ENCODE measurements at places on chromosomes 12 and 14. TPM values are rescaled to one million over a fixed set of nuclear protein-coding genes. Genes with fewer than 3 reads are reported as not detected.

Gene ESPL1
- 8.6 TPM for total RNA-seq

DNA sequence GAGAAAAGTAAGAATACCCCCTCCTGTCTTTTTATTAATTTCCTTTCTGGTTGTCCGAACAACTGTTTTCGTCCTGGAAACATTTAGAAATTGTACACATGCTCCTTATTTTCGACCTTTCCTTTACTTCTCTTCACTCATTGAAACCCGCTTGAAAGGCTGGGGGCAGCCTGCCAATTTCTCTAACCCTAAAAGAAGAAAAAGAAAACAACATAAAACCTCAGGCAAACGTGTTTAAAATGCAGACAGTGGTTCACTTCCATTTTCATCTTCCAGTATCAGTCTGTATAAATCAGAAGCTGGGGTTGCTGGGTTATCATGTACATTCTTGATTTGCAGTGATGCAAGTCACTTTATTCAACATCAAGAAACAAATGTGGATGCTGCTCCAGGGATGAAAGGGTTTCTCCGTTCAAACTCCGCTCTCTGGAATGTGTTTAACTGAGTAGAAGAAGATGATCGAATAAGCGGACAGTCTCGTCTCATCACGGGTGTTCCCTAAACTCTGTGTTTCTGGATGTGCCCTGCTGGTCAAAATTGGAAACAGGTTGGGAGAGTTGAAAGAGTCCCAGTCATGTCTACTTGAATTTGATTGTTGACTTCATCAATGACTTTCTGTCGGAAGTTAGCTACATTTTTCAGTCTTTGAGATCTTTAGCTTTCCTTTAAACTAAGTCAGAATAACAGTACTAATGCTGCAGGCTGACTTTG is 1042.2 kb downstream of the BCL11B start:
- peak; percentile 27 for DNase-seq
- H3K27ac ChIP-seq: no peak overlapping the region
- no peak overlapping the region for H3K4me3 ChIP-seq
- no peaks in the 10 kb centered on the region for H3K36me3 ChIP-seq

Gene SDR9C7
- total RNA-seq: not detected

Gene SCNN1A
- total RNA-seq: 3.2 TPM

GRCh38 chr12:110937104-110937641 is 16.8 kb upstream of the MYL2 start:
- H3K4me1 ChIP-seq: peaks cover 6% of the 10 kb centered on the region
- no peak overlapping the region for H3K27ac ChIP-seq
- DNase-seq: peak; percentile 84
- H3K36me3 ChIP-seq: no peaks in the 10 kb centered on the region

- H3K27me3 ChIP-seq: no peaks in the 10 kb centered on the region
- H3K4me1 ChIP-seq: peaks cover 15% of the 10 kb centered on the region
- peak overlapping the region; percentile 21 for H3K27ac ChIP-seq
- H3K36me3 ChIP-seq: peaks cover 38% of the 10 kb centered on the region
- DNase-seq: no peak
Measured at GRCh38 chr12:69570545-69571399, 14.5 kb upstream of the CCT2 start.

- H3K36me3 ChIP-seq: no peaks in the 10 kb centered on the region
- no peaks in the 10 kb centered on the region for H3K4me1 ChIP-seq
- no peak overlapping the region for H3K27ac ChIP-seq
- no peak for DNase-seq
- no peak overlapping the region for H3K4me3 ChIP-seq
- H3K27me3 ChIP-seq: peaks cover 2% of the 10 kb centered on the region
Measured at GRCh38 chr14:65299826-65300225, 112.7 kb upstream of the FUT8 start.

DNA sequence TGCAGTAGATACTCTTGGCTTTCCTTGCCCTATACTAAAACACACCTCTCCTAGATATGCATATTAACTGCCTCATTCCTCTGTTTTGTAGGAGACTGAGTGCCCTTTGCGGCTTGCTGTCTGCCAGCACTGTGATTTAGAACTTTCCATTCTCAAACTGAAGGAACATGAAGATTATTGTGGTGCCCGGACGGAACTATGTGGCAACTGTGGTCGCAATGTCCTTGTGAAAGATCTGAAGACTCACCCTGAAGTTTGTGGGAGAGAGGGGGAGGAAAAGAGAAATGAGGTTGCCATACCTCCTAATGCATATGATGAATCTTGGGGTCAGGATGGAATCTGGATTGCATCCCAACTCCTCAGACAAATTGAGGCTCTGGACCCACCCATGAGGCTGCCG is 15.4 kb downstream of the TRAFD1 start:
- H3K27ac ChIP-seq: no peak overlapping the region
- peak; percentile 23 for DNase-seq

Gene SLC6A12
- not detected for total RNA-seq

Gene DPF3
- total RNA-seq: 5.3 TPM

GRCh38 chr12:50039151-50039835 is 14.0 kb upstream of the RACGAP1 start:
- no peaks in the 10 kb centered on the region for H3K4me1 ChIP-seq
- no peak overlapping the region for H3K4me3 ChIP-seq
- no peaks in the 10 kb centered on the region for H3K36me3 ChIP-seq

DNA sequence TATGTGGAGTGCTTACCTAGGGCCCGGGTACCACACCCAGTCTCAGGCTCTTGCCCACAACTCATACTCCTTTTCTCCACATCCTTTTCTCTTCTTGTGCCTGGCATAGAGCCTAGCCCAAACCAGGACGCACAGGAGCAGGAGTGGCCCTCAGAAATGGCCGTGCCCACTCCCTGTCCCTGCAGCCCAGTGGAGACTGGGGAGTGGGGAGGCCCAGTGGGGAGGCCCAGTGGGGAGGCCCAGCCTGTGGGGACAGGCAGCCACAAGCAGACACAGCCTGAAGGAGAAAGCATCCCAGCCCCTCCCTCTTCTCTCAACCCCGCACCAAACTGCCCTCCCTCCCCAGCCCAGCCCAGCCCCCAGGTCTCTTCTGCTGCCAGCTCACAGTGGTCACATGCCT is 196.8 kb downstream of the KIF26A start:
- H3K27me3 ChIP-seq: no peaks in the 10 kb centered on the region
- no peak overlapping the region for H3K4me3 ChIP-seq
- no peaks in the 10 kb centered on the region for H3K4me1 ChIP-seq
- H3K27ac ChIP-seq: no peak overlapping the region
- DNase-seq: peak; percentile 77
- H3K36me3 ChIP-seq: no peaks in the 10 kb centered on the region

DNA sequence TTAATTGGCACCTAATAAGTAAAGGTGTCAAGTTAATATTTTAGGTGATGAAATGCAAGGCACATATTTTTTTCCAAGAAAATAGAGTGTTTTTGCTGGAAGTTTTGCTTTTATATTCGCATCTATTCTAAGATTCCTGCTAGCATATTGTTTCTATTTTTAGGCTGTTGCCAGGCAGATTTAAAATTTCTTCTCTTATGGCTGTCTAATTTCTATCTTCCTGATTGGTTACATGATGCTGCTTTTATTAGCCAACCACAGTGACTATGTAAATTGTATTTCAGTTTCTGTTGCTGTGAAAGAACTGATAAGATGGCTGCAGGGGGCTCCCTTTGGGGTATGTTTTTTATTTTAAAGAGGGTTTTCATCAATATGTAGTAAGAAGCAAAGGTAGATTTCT is 42.7 kb downstream of the ATF7IP start:
- DNase-seq: no peak
- H3K4me1 ChIP-seq: peaks cover 32% of the 10 kb centered on the region
- H3K36me3 ChIP-seq: peaks cover 3% of the 10 kb centered on the region
- no peaks in the 10 kb centered on the region for H3K27me3 ChIP-seq
- no peak overlapping the region for H3K4me3 ChIP-seq

Gene NYNRIN
- total RNA-seq: 40.2 TPM

Gene RTN1
- total RNA-seq: not detected

Gene MYRFL
- not detected for total RNA-seq

DNA sequence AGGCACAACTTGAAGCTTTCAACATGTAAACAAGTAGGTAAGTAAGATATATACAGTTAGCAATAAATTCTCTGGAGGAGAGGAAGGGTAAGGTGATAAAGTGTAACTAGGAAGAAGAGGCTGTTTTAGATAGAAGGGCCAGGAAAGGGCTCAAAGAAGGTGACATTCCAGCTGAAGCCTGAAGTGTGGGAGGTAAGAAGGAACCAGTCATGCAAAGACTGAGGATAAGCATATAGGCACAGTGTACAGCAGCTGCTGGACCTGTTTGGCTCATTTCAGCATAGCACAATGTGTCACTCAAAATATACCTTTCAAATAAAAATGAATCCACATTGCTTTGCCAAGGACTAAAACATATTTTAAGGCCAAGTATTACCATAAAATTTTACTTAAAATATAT is 28.6 kb upstream of the ARL1 start:
- H3K4me1 ChIP-seq: no peaks in the 10 kb centered on the region
- H3K4me3 ChIP-seq: no peak overlapping the region
- no peak overlapping the region for H3K27ac ChIP-seq
- H3K36me3 ChIP-seq: no peaks in the 10 kb centered on the region
- H3K27me3 ChIP-seq: no peaks in the 10 kb centered on the region

Gene ISM2
- not detected for total RNA-seq

Gene CD27
- not detected for total RNA-seq

DNA sequence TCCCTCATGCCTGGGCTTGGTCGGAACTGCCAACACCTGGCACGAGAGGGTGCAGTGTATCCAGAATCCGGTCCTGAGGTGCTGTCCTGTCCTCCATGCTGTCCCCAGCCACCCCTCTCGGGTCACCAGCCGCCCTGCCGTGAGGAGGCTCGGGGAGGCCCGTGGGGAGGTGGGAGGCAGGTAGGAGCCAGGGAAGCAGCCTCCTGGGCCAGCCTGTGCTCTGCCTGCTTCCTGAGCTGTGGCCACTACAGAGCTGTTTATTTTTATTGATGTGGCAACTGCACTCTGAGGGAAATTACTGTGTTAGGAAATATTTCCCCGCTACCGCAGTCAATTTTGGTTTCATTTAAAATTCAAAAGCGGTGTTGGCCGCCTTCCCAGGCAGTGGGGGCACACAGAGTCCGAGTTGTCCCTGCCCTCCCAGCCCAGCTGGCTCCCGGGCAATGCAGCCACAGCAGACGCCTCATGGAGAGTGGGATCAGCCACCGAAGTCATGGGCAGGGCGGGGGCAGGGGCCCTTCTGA is 18.3 kb downstream of the NOC4L start:
- H3K4me3 ChIP-seq: no peak overlapping the region
- peaks cover 2% of the 10 kb centered on the region for H3K27me3 ChIP-seq
- no peaks in the 10 kb centered on the region for H3K36me3 ChIP-seq
- H3K27ac ChIP-seq: peak overlapping the region; percentile 38
- no peak for DNase-seq

GRCh38 chr12:54566792-54567191 is 17.4 kb downstream of the PDE1B start:
- no peak overlapping the region for H3K27ac ChIP-seq
- H3K36me3 ChIP-seq: no peaks in the 10 kb centered on the region
- H3K4me1 ChIP-seq: no peaks in the 10 kb centered on the region
- no peak overlapping the region for H3K4me3 ChIP-seq
- no peak for DNase-seq

Gene TOMM20L
- total RNA-seq: not detected

GRCh38 chr12:116046039-116046438 is 231.5 kb downstream of the MED13L start:
- peaks cover 64% of the 10 kb centered on the region for H3K4me1 ChIP-seq
- H3K27me3 ChIP-seq: no peaks in the 10 kb centered on the region

Gene NANOG
- 0.50 TPM for total RNA-seq

- H3K27ac ChIP-seq: peak overlapping the region; percentile 35
- no peak for DNase-seq
- peaks cover 11% of the 10 kb centered on the region for H3K4me1 ChIP-seq
Measured at GRCh38 chr12:53034459-53034858, 15.4 kb upstream of the TNS2 start.

- H3K4me1 ChIP-seq: no peaks in the 10 kb centered on the region
- no peaks in the 10 kb centered on the region for H3K36me3 ChIP-seq
- H3K27me3 ChIP-seq: peaks cover 3% of the 10 kb centered on the region
- no peak overlapping the region for H3K4me3 ChIP-seq
- DNase-seq: no peak
Measured at GRCh38 chr12:5123921-5124320, 80.2 kb downstream of the KCNA5 start.

DNA sequence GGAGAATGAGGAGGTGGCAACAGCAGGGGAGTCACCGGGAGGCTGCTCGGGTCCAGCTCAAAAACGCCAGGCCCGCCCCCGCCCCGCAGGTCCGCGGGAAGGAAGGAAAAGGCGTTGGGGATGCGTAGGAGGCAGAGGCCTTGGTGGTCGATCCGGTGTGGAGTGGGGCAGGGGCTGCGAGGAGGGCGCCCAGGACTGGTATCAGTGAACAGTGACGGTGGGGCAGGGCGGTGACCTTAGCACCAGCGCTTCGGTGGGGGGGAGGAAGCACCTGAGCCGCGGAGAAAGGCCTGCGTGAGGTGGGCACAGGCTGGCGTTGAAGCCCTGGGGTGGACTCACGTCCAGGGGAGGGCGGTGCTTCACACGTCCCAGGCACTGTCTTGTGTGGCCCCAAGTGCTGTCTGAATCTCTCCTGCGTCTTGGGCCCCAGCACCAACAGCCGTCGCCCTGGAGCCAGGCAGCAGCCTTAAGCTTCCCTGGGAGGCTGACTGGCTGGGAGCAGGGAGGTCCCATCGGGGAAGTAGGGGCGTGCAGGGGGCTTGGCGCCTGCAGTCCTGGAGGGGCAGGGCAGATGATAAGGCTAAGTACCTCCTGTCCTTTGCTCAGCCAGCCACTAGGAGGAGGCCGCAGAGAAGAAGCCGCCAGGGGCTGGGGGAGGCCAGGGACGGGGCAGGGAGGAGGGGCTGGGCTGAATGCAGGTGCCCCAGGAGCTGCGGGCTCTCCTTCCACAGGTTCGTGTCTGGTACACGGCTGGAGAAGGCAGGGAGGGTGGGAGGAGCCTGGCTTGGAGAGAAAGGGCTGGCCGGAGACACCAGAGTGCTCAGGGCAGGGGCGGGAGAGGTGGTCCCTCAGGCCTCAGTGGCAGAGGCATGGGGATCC is 26.5 kb downstream of the ZBTB42 start:
- no peak for DNase-seq
- peaks cover 18% of the 10 kb centered on the region for H3K4me1 ChIP-seq
- H3K27ac ChIP-seq: no peak overlapping the region
- no peaks in the 10 kb centered on the region for H3K36me3 ChIP-seq
- no peaks in the 10 kb centered on the region for H3K27me3 ChIP-seq
